Neuronal stem cell (in vitro differentiated cells): ENCODE measurements at places on chromosomes 4 and X.

GRCh38 chr4:1043651-1044468 is 32.4 kb downstream of the FGFRL1 start:
- DNase-seq: peak; percentile 63

DNA sequence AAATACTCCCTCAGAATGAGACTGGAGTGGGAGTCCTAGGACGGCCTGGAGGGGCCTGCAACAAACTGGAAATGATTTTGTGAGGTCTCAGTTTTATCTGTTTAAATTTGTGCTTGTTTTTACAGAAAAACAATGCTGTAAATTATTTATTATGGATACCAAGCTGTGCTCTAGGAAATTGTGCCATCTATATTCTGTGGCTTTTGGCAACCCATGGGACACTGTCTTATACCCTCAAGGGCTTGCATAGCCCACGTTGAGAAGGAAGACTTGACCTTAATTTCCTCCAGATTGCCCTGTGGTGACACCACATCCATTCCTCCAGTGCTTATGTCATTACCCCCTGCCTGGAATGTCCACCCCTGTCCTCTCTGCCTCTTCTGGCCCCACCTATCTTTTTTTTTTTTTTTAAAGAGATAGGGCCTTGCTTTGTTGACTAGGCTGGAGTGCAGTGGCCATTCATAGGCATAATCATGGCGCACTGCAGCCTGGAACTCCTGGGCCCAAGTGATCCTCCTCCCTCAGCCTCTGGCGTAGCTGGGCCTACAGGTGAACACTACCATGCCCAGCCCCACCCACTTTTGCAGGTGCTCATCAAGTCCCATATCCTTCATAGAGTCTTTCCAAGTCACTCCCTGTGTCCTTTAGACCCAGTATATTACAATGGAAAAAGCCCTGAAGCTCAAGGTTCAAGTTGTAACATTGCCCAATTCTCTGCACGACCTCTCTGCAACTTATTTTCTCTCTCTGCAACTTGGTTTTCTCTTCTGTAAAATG is 77.4 kb downstream of the HPRT1 start:
- no peak for DNase-seq

DNA sequence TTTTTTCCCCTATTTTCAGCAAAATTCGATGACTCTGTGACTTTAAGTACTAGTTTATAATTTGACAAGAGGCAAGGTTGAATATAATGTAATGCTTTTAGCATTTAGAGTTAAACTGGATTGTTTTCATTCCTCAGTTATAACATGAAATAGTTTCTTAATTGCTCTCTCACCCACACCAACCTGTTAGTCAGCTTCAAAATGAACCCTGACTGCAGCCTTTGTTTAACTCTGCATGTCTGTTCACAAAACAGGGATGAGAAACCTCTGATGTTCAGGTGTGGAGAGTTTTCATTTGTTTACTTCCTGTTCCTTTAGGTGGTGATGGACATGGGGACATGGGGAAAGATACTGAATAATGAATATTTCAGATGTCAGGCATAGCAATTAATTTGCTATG is 49.9 kb upstream of the MND1 start:
- DNase-seq: no peak

DNA sequence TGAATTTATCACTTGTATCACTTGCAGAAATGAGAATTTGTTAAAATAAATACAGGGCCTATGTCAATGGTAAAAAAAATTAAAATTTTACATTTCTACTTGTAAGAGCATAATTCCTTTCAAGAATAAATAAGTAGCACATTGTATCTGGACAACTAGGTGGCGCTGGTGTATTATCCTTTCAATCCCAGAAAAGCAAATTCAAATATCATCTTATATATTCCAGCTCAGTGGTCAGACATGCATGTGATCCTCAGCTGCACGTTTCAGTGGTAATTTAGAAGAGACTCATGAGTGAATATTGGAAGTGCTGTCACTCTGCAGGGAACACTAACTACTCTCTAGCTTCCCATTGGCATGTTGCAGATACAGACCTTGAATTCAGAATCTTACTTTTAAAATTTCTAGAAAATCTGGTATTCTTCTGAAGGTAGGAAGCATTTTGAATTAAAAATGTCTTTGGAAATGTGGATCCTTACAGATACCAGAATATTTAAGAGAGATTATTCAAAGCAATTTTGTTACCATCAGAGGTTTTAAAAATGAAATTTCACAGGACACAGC is 1414.7 kb upstream of the TENM3 start:
- peak; percentile 40 for DNase-seq

DNA sequence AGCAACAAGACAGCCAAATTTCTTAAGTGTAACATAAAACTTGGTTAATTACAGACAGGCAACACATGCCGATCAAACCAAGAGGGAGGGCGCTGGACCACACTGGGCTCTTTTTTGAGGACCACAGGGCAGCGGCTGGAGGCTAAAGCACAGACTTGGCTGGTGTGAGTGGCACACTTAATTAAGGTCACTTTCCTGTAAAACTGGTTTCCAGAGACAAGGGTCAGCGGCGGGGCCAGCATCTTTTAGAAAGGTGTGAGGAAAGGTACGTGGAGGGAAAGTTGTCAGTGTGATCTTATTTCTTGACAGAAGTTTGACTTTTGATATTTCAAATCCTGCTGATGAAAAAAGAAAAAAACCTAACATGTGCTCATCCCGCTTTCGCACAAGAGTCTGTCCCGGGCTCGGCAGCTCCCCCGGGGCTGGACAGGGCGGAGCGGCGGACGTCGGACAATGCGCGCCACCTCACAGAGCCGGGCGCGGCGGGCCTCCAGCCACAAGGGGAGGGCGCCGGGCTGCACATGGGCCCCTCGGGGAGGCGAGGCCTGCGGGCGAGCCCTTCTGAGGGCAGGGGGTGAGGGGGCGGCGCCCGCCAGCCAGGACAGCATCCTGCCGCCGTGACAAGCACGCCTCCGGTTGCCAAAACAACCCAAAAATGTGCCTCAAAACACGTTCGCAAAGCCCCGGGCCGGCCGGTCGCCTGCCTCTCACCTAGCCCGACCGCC is 660 bp upstream of the HSPA4L start:
- DNase-seq: peak; percentile 12

GRCh38 chr4:123361195-123361861 is 35.3 kb upstream of the SPRY1 start:
- no peak for DNase-seq

GRCh38 chr4:109985993-109986974 is 73.6 kb downstream of the EGF start:
- DNase-seq: no peak

DNA sequence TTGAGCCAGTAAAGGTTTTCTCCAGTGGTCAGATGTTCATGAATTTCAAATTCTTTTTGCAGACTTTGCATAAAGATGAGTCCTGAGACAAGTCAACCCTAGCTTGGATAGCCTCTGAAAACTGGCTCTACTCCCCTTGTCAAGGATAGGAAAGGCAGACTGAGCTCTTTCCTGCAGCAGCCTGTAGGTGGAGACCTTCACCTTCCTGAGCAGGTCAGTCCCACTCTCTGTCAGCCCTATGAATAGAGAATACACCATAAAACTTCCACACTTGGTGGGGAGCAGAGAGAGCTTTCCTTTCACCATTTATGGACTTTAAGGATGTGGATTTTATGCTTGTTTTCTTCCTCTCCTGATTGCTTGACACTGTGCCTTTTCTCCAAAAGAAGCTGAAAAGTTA is 41.9 kb downstream of the PCDH19 start:
- DNase-seq: no peak

- DNase-seq: no peak
These were observed at the start of gene P2RY10 for GRCh38 chrX:78945186-78945912. Gene P2RY10 (plus strand): TSS chrX:78945391. CDS start chrX:78960521, 15,130 bp downstream.

DNA sequence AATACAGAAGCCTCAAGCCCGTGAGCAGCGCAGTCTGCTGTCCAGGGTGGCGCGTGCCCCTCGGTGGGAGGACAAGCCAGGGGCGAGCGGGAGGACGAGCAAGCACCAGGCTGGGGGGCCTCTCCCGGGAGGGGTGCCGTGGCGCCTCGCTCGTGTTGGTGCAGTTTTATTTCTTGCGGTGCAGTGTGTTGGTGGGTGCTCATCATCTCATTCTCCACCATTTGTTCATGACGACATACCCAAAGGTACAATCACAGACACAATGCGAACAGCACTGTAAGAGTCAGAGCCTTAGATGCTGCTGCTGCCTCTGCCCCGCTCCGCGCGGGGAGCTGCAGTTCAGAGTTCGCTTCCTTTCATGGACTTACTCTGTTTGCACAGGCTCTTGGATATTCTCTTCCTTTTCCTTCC is 30.3 kb downstream of the RGS12 start:
- DNase-seq: no peak

- no peak for DNase-seq
These were observed 204.2 kb upstream of the IL15 start for GRCh38 chr4:141432000-141432712.

DNA sequence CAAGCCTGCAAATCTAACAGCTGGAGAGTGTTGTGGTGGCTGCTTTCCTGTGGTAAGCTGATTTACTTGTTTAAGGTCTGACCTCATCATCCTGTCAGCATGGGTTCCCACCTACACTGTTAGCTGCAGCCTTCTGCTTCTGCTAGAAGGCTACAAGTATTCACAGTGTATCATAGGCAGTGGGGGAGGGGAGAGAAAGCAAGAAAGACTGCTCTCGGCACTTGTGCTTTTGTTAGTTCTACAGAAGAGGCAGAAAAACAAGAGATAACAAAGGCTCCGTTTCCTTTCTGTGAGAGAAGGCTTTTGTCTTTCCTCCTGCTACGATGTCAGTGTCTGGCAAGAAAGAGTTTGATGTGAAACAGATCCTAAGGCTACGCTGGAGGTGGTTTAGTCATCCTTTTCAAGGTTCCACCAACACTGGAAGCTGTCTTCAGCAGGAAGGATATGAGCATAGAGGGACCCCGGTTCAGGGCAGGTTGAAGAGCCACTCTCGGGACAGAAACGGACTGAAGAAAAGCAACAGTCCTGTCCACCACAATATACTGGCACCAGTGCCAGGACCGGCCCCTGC is at the start of gene KLHL4:
TSS of gene KLHL4 (plus strand) at position 232 of the 571 bp plus-strand sequence. CDS start at position 324, 92 bp downstream.
- DNase-seq: peak; percentile 51

- DNase-seq: no peak
These were observed 72.6 kb downstream of the SMARCA5 start for GRCh38 chr4:143586080-143586479.

DNA sequence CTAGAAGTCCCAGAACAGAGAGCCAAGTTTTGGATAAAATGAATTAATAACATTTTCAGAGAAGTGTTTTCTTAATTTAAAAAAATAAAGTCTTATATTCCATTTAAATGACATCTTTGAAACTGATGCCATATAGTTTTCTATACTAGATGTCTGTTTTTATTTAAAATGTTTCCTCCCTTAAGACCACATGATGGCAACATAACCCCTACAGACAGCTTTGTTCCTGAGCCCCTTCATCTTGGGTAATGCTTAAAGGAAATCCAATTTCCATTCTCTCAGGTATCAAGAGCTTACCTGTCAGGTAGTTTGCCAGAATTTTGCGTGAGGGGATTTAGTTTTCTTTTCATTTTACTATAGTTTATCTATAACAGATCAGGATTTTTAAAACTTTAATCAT is 181.4 kb upstream of the UGT8 start:
- no peak for DNase-seq

DNA sequence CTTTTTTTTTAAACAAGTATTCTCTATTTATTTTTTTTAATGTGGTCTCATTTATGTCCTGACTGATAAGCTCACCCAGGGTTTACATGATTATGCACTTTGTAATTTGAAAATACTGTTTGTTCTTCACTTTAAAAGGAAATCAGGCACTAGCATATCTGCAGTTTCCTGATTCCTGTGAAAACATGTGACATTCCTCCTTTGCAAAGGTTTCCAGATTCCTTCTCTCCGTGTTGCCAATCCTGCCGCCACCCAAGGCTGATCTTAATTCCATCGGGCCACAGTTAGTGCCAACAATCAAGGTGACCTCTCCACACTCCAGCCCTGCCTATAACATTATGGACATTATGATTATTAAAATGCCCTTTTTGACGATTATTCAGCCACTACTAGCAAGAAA is 225.4 kb downstream of the PCDH7 start:
- no peak for DNase-seq

- DNase-seq: peak; percentile 31
These were observed 22.4 kb upstream of the CLTRN start for GRCh38 chrX:15686818-15687685.

- DNase-seq: no peak
These were observed 36.2 kb upstream of the PRDX4 start for GRCh38 chrX:23631136-23631535.

DNA sequence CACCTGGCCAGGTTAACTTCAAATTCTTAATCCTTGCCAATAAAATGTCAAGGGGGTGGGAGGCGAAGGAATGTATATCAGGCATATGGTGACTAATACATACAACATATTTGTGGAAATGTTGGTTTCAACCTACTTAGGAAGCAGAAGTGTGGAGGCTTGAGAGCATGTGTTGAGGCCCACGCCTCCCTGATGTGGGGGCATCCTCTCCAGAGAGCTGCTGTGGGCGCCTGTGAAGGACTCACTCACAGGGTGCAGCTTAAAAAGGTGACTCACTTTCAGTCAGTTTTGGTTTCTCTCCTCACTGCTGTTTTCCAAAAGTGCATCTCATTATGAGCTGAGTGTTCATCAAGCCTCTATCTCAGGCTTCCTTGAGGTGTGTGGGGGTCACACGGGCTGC is 27.5 kb downstream of the LNX1 start:
- DNase-seq: no peak

GRCh38 chr4:98518559-98519267 is 139.7 kb downstream of the TSPAN5 start:
- no peak for DNase-seq

- DNase-seq: no peak
These were observed 20.0 kb upstream of the SH3TC1 start for GRCh38 chr4:8179074-8179473.

DNA sequence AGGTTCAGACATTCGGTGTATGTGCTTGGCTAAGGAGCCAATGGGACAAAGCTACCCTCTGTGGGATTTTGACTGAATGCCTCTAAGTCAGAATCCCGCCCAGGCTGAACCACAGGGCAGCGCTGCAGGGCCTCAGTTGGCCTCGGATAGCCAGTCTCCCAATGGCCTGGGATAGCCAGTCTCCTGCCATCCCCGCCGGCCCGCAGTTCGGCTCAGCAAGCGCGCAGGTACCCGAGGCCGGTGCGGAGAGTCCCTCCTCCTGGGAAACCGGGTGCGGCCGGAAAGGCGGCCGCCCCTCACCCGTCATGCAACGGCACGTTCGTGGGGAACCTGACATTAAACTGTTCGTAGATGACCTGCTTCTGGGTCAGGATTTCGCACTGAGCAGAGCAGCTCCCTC is 16.1 kb downstream of the PPEF2 start:
- no peak for DNase-seq

DNA sequence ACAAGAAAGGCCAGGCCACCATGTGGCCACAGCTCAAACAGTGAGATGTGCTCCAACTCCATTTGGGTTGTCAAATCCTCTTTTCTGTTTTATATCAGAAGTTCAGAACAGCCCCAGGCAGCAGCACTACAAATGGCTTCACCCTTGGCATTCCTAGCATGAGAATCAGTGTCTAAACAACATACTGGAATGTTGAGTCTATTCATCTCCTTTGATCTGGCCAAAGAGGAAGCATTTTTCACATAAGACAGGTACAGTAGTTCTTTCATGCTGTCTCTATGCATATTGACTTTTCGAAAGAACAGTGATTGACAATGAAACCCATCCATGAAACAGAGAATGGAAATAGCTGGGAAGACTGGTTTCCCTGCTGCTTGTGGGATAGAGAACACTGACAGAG is 289.5 kb downstream of the USP46 start:
- DNase-seq: no peak

GRCh38 chr4:70713453-70714078 is 8.2 kb upstream of the RUFY3 start:
- DNase-seq: no peak

GRCh38 chr4:79015411-79015810 is 76.2 kb upstream of the PAQR3 start:
- no peak for DNase-seq
